ENCODE measurements at places on chromosomes 16 and 17.
A peak's percentile ranks its signal among the peaks of the same experiment; 100 is the strongest.

DNA sequence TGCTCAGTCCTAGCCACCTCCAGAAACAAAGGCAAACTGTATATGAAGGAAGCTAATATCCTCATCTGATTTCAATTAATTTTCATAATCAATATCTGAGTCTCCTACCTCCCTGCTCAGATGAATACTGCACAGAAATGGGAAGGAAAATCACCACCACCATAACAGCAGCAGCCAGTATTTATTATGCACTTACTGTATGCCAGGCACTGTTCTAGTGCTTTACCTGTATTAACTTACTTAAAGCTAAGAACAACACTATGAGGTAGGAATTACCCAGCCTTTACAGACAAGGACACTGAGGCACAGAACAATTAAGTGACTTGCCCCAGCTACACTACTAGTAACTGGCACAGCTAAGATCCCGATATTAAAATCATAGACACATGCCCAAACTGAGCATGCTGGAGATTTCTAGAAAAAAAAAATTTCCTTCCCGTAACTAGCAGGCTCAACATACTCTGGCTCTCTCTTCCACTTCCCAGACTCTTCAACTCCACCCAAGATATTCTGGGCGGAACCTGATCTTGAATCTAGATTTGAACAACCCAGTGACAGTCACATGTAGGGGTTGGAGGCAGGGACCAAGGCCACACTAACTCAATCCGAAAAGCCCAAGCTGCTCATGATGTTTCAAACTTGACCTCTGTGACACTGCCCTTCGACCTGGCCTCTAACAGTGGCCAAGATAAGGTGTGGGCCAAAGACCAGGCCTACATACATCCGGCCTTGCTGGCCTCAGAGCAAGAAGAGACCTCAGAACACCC is 3.9 kb downstream of the TRIM25 start:
- no peak for DNase-seq

DNA sequence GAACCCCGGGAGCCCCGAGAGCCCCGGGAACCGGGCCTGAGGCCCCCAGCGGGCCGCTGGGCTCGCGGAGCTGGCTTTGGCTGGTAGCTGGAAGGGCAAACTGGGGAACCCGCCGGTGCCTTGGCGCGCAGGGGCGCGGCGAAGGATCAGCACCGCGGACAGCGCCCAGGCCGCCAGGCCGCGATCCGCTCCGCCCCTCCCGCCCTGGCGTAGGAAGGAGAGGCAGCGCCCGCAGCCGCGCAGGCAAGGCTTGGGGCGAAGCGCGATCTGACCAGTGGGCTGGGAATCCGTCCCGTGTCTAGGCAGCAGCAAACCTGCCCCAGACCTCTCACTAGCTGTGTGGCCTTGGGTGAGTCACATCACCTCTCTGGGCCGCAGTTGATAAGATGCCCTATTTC is 331 bp upstream of the CCDC92B start:
- DNase-seq, result no peak

GRCh38 chr17:30472238-30472890 is 4.8 kb upstream of the GOSR1 start:
- DNase-seq, result no peak

GRCh38 chr17:73284906-73285602 is 23.4 kb upstream of the CPSF4L start:
- no peak for DNase-seq

DNA sequence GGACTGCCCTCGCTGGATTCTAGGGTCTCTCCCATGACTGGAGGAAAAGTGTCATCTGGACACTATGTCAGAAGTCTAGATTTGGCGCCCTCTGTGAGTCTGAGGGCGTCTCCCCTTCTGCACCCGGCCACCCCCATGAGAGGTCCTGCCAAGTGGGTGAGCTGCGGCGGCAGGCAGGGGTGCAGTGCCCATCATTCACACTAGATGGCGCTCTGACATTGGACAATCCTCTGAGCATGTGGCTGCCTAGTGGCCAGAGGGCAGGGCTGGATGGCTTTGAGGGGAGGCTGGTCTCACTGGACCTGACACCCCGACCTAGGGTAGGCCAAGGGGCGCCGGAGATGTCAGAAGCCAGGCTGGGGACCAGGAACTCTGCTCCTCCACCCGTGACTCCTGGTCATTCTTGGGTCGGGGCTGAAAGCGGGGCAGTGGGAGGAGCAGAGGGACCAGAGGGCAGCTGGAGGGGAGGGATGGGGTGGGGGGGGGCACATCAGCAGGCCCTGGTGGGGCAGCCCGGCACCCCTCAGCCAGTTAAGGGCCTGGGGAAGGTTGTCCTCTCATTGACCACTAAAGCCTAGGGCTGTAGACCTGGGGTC is 28.0 kb downstream of the MRM1 start:
- peak; percentile 24 for DNase-seq

GRCh38 chr17:68318103-68318991 is 27.1 kb downstream of the ARSG start:
- no peak for DNase-seq

- no peak for DNase-seq
These were observed 17.4 kb upstream of the RASD1 start for GRCh38 chr17:17513626-17514025.

DNA sequence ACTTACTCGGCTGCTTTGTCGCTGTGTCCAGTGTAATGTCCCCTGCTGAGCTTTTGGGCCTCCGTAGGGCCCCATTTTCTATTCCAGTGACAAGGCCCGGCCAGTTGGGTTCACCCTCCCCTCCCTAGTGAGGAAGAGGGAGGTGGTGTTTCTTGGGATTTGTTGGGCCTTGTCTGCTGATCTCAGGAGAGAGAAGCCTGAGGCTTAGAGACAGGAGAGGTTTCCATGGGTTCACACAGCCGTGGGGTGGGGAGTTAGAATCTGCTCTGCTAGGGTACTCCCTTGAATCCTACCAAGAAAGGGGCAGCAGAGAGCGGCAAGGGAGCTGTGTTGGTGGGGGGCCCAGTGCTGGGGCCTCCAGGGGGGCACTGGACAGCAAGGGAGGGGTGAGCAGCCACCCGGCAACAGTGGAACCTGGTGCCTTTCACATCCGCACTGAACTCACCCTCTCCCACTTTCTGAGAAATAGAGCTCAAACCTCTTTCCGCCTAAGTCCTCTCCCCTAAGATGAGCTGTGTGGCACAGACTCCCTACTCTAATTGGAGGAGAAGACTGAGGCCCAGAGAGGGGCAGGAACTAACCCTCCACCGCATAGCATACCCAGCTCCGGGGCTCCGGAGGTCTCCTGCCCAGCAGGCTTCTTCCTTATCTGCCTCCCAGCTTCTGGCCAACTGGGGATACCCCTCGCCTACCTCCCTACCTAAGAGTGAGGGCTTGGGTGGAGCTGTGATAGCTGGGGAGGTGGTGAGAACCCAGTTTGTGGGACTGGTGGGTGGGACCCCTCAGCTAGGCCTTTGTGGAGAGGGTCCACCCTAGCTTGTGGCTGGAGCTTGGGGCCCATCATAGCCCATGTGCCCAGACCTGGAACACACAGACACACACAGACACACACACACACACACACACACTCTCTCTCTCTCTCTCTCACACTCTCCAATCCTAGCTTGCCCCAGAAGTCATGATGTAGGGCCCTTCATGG is 6.8 kb downstream of the TBKBP1 start:
- DNase-seq, result no peak

- no peak for DNase-seq
These were observed 51.5 kb downstream of the NOL11 start for GRCh38 chr17:67769231-67769630.
